ENCODE measurements at places on chromosomes 5 and 9.

GRCh38 chr5:6723816-6724300 is 10.6 kb downstream of the TENT4A start:
- DNase-seq, result no peak

DNA sequence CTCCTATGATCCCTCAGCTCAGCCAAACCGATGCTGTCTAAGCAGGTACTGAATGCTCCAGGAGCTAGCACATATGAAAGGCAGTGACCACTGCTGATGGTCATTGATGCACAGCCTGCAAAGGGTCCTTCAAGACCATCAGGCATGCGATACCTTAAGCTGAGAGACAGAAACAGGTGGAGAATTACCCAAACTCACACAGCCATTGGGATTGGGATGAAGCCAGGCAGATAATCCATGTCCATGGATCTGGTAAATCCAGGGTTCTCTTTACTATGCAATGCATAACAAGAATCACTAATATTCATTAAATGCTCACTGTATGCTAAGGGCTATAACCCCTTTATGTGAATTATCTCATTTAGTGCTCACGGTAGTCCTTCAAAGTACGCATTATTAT is 36.2 kb downstream of the RAPGEF1 start:
- no peak for DNase-seq

- DNase-seq, result no peak
Observed at GRCh38 chr5:35158622-35159369, 71.5 kb downstream of the PRLR start.

GRCh38 chr9:78144663-78145377 is 91.1 kb upstream of the CEP78 start:
- DNase-seq, result no peak

DNA sequence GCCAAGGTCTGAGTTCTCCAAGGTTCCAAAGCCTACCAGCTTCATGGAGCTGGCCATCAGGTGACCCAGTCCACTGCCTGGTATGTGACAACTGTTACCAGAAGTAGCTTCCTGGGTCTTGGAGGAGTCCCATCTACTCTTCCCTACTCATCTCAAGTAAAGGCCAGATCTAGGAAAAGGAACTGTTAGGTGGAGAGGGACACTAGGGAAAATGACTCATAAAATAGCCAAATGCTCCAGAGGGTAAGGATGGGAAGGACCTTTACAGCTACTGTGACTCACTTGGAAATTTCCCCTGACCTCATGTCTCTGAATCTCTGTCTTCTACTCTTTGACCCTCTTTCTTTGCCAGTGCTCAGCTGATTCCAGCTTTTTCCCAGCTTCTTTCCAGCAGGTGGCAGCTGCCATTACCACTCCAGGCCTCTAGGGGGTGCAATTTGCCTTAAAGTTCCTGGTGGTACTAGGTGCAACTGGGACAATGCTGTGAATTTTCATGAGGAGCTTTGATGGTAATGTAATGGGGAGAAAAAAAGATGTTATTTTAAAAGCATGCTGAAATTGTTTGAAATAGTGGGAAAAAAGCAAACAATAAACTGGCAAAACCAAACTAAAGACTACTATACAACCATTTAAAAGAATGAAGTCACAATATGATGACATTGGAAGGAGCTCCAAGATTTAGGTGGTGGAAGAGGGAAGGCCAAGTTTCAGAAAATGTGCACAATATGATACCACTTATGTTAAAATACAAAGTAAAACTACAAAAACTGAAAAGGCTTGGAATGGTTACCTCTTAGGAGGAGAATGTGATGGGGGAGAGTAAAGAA is 27.1 kb upstream of the MYORG start:
- DNase-seq, result peak; percentile 56

DNA sequence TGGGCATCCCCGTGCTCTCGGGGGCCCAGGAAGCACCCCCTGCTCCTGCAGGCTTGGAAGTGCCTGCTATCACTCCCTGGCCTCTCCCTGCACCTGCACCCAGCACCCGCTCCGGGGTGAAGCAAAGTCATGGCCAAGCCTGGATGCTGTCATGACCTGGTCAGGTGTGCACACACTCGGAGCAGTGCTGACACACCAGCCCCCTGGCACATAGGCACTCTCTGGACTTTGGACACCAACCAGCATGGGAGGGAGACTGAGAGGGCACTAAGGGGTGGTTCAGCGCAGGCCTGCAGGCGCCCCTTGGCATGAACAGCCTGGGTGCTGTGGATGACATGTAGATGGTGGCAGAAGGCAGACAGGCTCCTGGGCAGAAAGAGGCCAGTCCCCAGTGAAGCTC is 158.6 kb downstream of the GHR start:
- DNase-seq, result no peak

DNA sequence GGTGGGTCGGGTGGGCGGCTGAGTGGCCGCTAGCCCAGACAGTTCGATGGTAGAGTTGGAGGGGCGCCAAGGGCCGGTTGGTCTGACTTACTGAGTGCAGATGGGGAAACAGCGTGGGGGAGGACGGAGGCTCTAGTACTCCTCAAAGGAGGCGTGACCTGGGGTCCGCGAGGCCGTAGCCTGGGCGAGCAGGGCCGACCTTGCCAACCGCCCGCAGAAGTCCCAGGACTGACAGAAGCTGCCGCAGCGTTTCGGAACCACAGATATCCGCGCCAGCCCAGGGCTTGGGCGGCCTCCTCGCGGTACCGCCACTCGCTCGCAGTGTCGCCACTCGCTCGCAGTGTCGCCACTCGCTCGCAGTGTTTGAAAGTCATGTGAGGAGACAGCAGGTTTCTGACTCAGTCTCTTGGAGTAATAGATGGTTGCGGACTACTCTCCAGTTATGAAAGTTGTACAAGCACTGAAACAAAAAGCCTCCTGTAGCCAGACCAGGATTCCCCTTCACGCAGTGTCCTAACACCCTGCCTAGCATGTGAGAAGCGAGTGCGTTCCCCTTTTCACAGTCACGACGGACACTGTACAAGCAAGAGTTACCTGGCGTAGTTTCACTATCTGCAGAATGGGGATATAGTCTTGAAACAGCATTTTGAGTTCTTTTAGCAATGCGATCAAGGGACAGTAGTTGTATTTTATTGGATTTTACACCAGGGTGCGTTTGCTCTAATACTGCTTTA is 674 bp downstream of the TMEM38B start:
- DNase-seq, result peak; percentile 50

DNA sequence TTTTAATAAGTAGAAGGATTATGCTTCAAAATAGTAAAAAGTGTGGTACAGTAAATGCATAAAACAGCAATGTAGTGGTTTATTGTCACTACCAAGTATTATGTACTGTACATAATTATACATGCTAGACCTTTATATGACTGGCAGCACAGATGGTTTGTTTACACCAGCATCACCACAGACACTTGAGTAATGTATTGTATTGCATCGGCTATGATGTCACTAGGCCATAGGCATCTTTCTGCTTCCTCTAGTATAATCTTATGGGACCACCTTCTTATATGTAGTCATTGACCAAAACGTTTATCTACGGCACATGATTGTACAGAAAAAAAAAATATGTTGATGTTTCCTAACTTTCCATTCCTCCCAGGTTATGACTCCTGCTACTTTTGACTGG is 31.9 kb upstream of the SSBP2 start:
- DNase-seq, result no peak

DNA sequence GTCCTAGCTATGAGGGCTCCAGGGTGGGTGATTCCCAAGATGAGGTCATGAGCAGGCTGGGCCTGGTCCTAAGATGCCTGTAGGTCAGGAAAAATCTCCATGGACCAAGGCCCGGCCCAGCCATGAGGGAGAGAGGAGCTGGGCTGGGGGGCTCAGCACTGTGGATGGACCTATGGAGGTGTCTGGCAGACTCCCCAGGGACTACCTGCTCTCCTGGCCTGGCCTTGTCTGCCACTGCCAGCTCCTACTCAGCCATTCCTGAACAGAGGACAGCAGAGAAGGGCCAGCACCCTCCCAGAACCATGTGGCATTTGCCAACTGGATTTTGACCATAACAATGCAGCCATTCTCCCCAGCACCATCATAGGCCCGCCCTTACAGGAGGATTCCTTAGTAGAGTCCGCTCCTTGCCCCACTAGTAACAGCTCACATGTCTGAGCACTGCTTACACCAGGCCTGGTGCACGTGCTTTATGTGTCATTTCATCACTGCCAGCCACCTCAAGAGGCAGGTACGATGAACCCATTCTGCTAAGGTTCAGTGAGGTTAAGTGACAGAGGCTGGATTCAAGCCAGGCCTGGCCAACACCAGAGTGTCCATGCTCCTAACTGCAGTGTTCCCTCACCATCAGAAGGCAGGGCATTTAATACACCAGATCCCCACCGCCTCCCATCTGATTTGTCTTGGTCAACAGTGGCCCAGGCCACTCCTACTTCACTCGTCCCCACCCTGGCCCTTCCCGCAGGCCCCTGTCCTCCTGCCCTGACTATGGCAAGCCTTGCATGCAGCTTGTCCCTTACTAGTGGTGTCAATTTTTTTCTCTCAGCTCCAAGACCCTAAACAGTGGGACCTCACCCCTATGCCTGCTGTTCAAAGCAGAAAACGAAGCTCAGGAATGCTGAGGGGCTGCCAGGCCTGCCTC is 669 bp downstream of the IL13 start:
- no peak for DNase-seq

DNA sequence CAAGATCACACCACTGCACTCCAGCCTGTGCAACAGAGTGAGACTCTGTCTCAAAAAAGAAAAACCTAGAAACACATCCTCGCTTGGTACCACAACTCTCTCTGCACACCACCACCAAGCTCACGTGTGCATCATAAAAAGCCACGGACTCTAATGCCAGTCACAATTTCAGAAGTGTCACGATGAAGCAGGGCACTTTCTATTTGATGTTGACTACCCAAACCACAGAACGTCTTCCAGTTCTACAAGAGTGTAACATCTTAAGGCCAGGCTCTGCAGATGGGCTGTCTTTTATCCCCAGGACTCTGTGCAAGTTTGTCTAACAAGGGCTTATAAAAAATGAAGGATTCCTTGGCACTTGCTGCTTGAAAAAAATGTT is 22.9 kb downstream of the GFPT2 start:
- DNase-seq, result no peak

GRCh38 chr9:79242489-79242888 is 329.3 kb upstream of the TLE4 start:
- DNase-seq, result no peak

GRCh38 chr5:1255081-1255561 is 29.9 kb downstream of the SLC6A18 start:
- peak; percentile 61 for DNase-seq

- no peak for DNase-seq
Observed at GRCh38 chr5:173626505-173626820, 10.0 kb upstream of the BOD1 start.

GRCh38 chr9:93920131-93920800 is 34.9 kb downstream of the BARX1 start:
- no peak for DNase-seq

GRCh38 chr9:5110867-5111681 is 74.4 kb downstream of the INSL6 start:
- no peak for DNase-seq

GRCh38 chr5:72394688-72395087 is 74.5 kb downstream of the PTCD2 start:
- DNase-seq, result no peak

DNA sequence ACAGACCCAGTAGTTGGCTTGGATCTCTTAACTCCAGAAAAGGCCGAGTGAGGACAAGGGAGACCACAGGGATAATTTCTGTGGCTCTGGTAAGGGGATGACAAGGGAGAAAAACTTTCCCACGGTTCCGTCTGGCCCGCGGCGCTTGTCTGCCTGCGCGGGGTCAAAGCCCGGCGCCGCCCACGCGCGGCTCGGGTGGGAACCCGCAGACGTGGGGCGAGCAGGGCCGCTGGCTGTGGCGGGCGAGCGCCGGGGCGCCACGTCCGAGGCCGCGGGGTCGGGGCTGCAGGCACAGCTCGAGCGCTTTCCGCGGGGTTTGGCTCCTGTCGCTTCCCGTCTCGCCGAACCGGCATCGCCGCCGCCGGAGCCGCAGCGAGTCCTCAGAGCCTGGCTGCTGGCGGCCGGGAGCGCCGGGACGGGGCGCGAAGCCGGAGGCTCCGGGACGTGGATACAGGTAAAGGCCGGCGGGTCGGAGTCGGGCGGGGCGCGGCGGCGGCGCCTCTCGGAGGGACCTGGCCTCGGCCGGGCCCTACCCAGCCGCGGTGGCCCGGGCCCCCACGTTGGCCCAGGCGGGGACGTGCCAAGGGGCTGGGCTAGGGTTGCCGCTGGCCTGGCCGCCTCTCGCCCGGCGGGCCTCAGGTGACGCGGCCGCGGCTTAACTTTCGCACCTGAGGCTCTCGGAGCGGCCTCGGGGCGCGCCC is at the start of gene RNF180:
RNF180 (plus strand) TSS at position 344 of the 701 bp plus-strand sequence. CDS start 34,965 bp downstream, outside the sequence.
- DNase-seq, result no peak

DNA sequence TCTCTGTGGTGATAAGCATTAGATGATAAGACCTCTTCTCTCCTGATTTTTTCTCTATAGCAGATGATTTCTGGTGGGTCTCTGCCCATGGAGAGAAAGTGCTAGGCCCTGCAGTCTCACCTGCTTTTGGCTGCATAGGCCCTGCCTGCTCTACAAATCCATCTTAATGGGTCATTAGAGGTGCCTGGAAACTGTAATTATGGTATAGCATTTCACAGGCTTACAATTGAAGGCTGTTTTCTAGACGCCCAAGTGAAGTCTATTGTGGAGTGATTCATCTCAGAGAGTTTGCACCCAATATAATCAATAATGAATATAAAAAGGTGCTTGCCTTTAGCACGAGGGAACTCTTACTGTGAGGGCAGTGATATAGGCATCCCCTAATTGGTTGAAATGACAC is 33.8 kb downstream of the NEUROG1 start:
- no peak for DNase-seq

DNA sequence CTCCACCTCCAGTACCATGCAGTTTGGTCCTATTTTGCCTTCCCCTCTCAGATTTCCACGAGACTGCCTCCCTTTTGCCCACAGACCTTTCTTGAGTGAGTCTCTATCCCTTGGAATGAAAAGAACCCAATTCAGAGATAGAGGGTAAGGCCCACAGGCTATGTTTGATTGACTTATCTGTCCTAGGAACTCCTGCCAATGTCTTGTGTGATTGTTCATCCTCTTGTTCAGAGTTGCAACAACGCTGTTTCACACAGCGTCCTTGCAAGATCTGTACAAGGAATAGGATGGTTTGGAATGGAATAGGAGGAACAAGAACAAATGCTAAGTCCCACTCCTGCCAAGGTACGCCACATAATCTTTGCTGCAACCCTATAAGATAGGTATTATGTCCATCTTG is 142.2 kb upstream of the ABCA1 start:
- DNase-seq, result no peak

DNA sequence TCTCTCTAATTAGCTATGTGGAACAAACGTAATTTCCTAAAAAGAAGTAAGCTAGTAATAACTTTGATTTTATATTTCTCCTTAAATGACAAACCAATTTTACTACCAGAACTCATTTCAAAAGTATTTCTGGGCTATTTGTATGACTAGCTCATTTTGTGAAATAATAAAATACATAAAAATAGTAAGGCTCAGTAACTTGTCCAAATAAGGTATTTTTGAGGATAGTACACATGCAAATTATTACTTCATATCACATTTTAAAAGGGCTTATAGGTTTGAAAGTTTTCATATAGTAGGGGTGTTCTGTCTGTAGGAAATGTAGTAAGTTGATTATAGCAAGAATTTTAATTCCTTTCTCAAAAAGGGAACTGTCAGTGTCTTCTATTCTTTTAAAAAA is 26.5 kb downstream of the C9orf85 start:
- no peak for DNase-seq
